MCF 10A (cell line): ENCODE measurements at places on chromosomes 2 and 18.

DNA sequence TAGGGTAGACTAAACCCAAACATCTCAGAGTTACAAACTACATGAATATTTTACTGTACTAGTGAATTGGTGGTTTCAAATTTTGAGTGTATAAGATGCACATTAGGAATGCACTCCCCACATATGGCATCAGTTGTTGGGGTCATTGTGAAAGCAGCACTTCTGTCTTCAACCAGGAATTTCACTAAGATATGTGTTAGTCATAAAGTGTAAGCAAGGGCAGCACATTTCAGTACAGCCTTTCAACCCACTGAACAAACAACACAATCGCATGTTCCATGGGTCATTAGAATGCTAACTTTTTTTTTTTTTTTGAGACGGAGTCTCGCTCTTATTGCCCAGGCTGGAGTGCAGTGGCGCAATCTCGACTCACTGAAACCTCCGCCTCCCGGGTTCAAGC is 164.1 kb upstream of the MAP2 start:
- peak; percentile 11 for DNase-seq

DNA sequence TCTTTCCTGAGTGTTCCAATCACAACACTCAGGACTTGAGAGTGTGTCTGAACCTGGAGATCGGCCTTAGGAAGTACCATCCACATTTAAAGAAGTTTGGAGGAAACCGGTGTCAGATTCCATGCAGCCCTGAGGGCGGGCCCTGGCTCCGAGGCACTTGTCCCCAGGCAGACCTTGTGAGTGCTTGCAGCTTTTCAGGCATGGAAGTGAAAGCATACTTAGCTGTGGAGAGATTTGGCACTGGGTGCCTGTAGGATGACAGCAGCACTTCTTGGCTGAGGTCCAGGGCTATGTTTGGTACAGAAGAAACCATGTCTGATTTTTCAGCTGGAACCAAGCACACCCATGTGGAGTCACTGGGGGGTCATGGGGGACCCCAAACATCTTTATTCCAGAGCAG is 230.8 kb downstream of the SEPTIN10 start:
- peak; percentile 73 for DNase-seq

- peak; percentile 45 for DNase-seq
Measured at GRCh38 chr2:62199392-62200125, 3.6 kb downstream of the B3GNT2 start.

- DNase-seq: no peak
Measured at GRCh38 chr2:195414537-195415100, 242.4 kb upstream of the SLC39A10 start.

DNA sequence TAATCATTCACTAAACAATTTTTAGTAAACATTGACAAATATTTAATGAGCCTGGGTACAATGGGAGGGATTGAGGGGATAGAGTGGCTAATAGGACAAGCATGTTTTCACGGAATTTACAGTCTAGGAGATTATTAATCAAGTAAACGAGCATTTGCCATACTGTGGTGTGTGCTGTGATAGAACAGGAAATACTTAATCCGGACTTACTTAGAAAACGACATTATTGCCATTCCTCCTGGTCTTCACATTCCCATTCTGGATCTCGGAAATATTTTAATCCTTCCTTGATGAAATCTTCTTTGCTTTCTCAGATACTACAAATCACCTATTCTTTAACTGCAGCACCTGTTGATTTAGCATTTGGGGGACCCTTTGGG is 905 bp downstream of the TTLL4 start:
- no peak for DNase-seq

DNA sequence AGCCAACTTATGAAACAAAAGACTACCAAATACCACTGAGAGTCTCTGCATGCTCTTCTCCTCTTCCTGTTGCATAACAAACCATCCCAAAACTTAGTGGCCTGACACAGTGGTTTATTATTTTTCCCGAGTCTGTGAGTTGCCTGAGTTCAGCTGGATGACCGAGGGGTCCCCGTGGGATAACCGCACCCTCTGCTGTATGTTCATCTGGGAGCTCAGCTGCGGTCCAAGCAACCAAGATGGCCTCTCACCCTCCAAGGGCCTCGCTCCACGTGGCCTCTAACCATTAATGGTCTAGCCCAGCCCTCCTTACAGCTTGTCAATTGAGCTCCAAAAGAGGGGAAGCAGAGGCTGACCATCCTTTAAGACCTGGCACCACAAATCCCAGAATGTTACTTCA is 17.1 kb downstream of the ITM2C start:
- no peak for DNase-seq

GRCh38 chr2:48452108-48452507 is 77.8 kb upstream of the STON1 start:
- no peak for DNase-seq

- DNase-seq: no peak
Measured at GRCh38 chr2:151422917-151423439, 13.3 kb downstream of the RIF1 start.

DNA sequence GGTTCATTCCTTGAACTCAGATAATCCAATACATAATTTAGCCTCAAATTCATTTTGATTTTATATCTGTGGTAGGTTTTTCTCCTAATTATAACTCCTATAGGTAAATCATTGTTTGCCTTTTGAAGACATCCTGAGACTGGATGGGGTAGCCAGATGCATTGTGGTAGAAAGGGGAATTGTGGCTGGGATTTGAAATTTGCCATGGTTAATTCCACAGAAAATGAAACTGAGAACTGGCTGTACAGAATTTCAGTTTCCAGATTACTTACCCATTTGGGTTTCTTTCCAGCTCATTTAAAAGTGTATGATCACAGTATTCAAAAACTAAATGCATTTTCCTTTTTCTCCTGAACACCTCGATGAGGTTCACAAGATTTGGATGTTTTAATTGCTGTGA is 18.2 kb downstream of the CDKL4 start:
- no peak for DNase-seq

- no peak for DNase-seq
Measured at GRCh38 chr2:216131175-216131926, 22.2 kb downstream of the XRCC5 start.

GRCh38 chr2:233840520-233840919 is 13.8 kb downstream of the HJURP start:
- DNase-seq: no peak

- no peak for DNase-seq
Measured at GRCh38 chr2:197274349-197274748, 36.2 kb downstream of the ANKRD44 start.

DNA sequence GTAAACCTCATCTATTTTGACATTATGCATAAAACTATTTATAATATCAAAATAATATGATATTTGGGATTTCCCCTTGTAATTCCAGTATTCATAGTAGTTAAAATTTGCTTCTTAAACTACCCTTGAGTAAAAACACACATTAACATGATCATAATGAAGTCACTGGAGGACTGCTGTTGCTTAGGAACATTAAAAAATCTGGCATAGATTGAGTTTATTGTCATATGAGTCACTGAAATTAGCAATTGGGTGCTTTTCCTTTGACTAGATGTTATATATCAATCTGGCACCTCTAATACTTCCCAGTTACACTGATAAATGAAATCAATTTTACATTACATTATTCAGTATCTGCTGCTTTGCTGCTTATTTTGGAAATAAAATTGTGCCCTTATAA is 57.0 kb upstream of the ZC3H15 start:
- no peak for DNase-seq

DNA sequence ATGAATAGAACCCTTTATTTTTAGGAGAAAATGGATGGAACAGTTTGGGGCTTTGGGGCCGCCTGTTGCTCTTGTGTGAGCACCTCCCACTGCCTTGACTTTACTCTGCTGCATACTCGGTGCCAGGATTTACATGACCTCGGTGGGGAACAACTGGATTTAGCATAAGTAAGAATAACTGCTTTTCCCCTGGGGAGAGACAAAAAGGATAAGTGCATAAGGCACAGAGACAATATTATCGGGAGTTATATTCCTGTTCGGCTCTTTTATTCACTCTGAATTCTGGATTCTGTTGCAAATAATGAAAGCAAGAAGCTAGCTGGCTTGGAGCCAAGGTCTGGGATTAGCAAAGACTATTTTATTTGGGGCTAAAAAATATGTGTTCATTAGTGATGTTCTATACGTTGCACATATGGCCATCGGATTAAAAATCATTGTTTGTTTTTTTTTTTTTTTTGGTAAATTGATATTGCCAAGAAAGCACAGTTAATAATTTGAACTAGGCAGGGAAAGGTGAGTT is 69.8 kb downstream of the CYBRD1 start:
- DNase-seq: no peak

- DNase-seq: no peak
Measured at GRCh38 chr18:42586601-42587000, 528.9 kb downstream of the RIT2 start.

DNA sequence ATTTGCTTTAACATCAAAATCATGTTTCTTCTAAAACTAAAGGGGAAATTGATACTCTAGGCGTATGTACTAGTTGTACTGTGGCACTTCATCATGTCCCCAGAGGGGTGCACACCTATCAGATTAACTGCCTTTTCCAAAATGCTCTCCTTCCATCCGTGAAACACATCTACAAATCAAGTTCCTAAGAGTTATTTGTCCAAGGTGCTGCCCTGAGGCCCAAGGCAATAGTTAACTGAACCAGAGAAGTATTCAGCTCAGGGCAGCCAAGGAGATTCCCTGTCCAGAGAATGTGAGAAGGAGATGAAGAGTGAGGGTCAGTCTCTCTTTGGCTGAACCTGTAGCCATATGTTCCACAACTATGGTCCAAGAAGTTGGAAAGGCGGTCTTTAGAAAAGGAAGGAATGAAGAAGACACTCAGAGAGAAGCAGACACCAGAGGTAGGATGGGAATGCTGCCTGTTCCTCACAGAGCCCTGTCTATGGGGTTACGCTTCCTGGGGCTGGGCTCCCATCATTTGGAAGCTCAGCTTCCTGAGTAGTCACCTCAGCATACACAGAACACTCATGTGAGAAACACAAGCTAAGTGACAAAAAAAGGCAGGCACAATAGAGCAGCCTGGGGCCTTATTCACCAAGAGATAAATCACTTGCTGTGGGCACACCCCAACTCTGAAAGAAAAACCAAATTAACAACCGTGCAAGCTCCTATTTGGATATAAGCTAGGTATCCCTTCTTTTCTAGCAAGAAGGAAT is 55.6 kb downstream of the ANKRD44 start:
- DNase-seq: no peak

DNA sequence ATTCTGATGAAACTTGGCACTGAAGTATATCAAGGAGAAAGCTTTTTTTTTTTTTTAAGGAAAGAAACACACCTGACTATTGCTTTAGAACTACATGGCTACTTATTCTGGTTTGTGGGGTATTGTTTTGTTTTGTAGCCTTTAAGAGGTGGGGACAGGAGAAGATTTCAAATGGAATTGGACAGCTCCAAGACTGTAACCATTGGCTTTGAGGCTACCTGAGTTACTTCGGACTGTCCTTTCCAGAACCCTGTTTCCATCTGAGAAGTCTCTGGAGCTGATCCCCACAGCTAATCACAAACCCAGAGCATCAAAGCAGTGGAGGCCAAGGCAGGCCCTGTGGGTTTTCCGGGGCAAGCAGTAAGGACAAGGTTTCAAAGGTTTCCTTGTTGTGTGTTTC is 4.7 kb downstream of the CDC42EP3 start:
- no peak for DNase-seq

GRCh38 chr2:135151615-135152014 is 99.5 kb downstream of the RAB3GAP1 start:
- DNase-seq: no peak

DNA sequence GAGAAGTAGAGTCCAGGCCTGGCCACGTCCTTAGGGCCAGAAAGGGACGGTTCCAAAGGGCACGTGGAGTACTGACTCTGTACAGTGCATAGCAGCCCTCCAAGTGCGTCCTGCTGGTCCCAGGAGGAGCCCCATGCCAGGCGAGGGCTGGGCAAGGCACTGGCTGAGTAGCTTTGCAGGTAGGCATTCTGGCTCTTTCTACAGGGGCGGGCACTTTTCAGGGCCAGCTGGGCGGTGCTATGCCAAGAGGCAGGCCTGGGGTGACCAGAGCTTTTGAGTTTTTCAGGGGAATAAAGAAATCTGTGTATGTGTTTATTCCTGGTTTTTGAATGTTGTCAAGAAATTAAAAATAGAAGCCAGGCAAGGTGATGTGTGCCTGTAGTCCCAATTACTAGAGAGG is 15.4 kb upstream of the GLI2 start:
- no peak for DNase-seq

DNA sequence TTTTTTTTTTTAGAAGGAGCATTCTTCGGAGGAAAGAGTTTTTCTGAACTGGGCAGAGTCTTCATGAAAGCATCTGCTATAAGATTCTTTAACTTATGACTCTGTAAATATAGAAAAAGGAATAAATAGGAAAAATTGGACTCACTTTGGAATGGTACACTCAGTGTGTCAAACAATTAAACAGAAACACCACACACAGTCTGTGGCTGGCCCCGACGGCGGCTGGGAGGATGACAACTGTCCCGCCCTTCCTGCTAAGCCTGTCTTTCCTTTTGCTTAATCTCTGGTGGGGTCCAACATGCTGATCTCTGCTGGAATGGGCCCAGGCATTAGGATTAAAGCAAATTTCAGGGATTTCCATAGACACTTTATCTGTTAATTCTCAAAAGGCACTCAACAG is 12.5 kb upstream of the RAB31 start:
- no peak for DNase-seq

GRCh38 chr2:12767541-12767940 is 50.8 kb downstream of the TRIB2 start:
- DNase-seq: no peak

- DNase-seq: no peak
Measured at GRCh38 chr18:67043276-67043675, 439.4 kb upstream of the CDH19 start.

- no peak for DNase-seq
Measured at GRCh38 chr2:240645346-240645745, 20.1 kb downstream of the GPR35 start.

- no peak for DNase-seq
Measured at GRCh38 chr2:100556746-100557145, 6.0 kb upstream of the PDCL3 start.

DNA sequence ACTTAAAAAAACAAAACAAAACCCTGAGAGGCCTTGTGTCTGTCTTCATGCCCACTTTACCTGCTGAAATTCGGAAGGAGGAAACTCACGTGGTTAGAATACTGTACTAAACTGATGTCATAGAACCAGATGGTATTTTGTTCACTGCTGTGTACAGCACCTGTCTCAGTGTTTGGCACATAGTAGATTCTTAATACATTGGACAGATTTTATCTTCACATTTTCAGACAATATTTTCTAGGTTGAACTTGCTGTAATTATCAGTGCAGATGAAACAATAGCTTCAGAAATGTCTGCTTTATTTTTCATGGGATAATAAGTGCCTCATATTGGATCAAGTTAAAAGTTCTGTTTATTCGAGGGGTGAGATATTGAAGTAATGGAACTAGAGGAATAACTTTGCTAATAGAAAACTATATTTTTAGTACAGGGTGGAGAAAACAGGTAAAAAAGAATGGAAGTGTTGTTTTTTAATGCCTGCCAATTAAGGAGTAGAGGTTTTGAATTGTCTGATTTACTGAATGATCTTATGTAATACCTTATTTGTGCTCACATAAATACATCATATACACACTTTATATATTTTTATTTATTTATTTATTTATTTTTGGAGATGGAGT is 23.7 kb downstream of the DDX1 start:
- no peak for DNase-seq

GRCh38 chr2:203432811-203433210 is 102.3 kb downstream of the RAPH1 start:
- DNase-seq: no peak

- DNase-seq: no peak
Measured at GRCh38 chr2:212901604-212902275, 249.7 kb downstream of the IKZF2 start.
